ENCODE measurements at places on chromosomes 11 and 22.

GRCh38 chr11:10673501-10674062 is 20.0 kb downstream of the IRAG1 start:
- DNase-seq, result no peak

DNA sequence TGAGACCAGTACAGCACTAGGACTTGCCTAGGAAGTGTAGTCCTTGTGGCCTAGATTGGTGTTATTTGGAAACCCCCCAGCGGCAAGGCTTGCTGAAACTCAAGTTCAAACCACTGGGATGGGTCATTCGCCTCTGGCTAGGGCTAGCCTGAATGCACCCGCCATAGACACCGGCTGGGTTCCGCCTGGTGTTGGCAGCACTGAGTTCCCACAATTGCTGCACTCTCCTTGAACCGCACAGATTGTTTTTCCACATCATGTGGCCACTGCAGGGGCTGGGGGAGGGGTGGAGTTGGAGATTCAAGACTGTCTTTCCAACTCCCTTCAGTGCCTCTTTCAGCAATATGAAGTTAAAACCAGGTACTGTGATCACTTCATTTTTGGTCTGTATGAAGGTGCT is 43.1 kb downstream of the CCDC73 start:
- no peak for DNase-seq

- DNase-seq, result no peak
These were observed 25.1 kb downstream of the RNF185 start for GRCh38 chr22:31185056-31185455.

DNA sequence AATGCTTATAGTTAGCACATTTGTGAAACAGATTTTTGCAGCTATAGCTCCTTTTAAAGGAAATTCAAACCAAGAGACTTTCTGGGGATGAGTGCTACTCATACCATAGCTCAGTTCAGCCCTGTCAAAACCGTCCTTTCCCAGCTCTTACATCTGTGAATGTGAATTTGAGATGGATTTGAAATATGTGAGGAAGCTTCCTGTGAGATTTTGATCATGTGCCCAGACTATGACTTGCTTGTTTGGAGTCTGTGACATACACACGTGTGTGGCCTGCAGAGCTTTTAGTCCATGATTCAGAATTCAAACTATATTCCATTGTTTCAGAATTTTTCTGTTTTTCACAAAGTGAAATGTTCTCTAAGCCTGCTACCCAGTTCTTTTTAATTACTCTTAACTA is 4.4 kb upstream of the MMP1 start:
- DNase-seq, result no peak

DNA sequence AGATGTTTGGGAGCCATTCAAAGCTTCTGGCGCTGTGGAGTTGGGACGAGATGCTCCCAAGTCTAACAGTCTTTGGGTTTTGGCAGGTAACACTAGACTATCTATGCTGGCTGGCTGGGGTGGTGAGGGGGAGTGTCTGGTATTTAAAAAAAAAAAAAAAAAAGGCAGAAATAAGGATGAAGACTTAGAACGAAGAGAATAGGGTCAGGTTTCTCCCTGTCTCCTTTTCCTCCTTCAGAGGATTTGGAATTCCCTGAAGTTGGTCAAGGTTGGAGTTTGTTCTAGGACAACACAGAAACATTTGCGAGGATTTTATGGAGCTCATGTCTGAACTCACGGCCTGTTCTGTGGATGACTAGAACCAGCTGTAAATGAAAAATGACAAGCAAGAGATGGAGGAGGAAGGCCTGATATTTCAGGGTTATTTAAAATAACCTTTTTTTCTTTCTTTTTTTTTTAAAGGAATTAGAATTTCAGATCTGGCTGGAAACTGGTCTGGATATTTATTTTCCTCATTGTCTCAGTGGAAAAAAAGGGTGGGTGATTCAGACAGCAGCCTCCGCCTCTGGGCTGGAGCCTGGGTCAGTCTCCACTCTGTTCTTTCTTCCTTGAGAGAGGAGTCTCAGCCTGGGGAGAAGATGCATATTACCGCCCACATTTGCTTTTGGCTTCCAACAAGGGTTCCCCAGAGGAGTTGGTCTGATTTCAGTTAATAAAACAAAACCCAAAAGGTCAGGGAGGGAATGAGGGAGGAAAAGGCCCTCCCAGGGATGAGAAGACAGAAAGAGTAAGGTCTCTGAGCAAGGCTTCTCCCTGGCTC is 80.1 kb downstream of the USP35 start:
- no peak for DNase-seq

GRCh38 chr11:44556735-44557409 is 8.6 kb upstream of the CD82 start:
- no peak for DNase-seq

GRCh38 chr11:62127941-62128770 is 4.3 kb downstream of the INCENP start:
- DNase-seq, result no peak

GRCh38 chr11:26078231-26078821 is 253.6 kb upstream of the ANO3 start:
- DNase-seq, result no peak

- no peak for DNase-seq
These were observed 428.2 kb downstream of the BUD13 start for GRCh38 chr11:116344601-116345000.

DNA sequence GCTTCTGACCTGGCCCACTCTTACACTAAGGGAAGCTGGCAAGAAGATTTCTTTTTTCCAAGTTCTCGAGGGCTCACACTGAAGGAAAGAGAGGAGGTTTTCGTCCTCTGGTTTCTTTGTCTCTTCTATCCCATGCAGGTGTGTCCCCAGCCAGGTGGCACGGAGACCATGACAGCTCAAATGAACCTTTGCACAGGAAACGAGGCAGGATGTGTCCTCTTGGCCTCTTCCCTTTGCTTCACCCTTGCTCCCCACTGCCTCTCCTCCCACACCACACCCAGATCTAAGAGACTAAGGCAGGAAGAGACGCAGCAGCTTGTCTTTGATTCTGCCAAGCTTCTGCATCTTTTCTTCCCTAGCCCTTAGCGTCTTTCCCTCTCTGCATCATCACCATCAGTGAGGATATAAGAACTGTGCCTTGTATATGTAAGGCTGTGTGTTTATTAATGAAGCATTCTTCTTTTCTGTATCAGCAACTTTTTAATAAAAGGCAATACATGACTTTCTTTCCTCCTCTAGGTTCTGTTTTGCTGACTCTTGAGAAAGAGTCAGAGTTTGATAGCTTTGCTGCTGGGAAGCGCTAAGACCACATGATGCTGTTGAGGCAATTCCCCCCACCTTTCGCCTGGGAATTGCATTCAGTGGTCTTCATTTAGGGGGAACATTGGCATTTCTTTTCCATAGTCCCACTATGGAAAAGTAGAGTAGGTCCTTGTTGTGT is 56.0 kb upstream of the PARVA start:
- DNase-seq, result no peak

- no peak for DNase-seq
These were observed 70.5 kb downstream of the MPPED1 start for GRCh38 chr22:43482318-43482625.

GRCh38 chr11:34243600-34244464 is 114.0 kb downstream of the ABTB2 start:
- no peak for DNase-seq

- no peak for DNase-seq
These were observed 480 bp downstream of the TRIM34 start for GRCh38 chr11:5625281-5625680.

DNA sequence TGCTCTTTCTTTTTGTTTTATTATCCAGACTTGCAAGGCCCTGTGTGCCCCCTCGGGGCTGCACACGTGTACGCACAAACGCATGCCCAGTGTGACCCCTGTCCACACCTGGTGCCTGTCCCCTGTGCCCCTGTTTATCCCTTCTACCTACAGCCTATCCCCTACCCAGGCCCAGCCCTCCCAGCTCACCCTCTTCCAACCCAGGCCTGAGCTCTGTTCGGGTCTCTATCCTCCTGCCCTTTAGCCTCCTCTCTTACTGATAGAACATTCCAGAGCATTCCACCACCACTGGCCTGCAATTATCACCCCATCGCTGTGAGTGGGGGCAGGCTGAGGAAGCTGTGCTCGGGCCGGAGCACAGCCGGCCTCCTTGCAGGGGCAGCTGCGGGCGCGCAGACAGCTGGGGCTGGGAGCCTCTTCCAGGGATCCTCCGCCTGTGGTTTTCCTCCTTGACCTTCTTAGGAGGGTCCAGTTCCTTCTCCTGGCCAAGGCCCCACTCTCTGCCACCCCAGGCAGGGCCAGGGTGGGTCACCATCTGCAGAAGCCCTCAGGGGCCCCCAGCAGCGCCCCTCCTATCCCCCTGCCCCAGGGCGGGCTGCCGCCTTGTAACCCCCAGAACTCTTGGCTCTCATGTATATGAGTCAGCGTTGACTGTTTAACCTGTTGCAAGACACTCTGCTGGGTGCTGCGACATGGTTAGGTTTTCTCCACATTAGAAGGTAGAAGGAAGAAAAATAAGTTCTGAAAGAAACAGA is 41.8 kb upstream of the KCNQ1OT1 start:
- no peak for DNase-seq

DNA sequence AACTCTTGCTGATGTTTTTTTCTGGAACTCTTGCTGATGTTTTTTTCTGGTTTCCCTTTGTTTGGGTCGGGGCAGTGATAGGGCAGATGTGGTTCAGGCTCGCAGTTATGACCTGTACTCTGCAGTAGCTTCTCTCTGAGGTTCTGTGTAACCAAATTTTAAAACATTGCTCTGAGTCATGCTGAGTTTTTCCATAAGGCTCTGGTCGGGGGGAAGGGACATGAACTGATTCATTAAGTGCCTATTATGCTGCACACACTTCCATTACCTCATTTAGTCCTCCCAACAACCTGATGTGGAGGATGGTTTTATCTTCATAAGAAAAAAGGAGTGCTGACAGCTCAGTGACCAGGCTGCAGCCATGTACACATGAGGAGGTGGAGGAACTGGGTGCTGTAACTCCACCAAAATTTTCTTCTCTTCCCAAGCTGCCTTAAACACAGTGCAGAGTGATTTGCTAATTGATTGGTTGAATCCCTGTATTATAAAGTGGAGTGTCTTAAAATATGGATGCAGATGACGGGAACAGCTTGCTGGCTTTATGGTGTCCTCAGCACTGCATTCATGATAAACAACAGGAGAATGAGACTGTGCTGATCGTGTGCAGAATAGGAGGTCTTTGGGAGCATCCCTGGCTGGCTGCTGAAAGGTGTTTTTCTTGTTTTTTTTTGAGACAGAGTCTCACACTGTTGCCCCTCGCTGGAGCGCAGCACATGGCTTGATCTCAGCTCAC is 19.1 kb downstream of the TNRC6B start:
- DNase-seq, result no peak

DNA sequence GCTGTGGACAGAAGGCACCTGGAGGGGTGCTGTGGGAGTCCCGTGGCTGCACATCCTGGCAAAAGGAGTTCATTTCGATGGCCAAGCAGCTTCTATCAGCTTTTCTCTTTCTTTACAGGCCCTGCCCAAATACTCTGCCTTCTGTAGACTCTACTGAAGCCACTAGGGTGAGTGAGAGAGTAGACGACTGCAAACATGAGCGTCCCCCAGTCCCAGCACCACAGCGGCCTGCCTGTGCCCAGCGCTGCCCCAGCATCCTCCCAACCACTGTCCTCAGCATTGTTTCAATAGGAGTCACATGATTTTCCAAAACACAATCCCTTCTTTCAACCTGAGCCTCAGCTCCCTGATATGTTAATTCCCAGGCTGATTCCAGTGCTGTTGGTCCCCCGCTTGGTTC is 110.0 kb downstream of the KIRREL3 start:
- DNase-seq, result no peak

DNA sequence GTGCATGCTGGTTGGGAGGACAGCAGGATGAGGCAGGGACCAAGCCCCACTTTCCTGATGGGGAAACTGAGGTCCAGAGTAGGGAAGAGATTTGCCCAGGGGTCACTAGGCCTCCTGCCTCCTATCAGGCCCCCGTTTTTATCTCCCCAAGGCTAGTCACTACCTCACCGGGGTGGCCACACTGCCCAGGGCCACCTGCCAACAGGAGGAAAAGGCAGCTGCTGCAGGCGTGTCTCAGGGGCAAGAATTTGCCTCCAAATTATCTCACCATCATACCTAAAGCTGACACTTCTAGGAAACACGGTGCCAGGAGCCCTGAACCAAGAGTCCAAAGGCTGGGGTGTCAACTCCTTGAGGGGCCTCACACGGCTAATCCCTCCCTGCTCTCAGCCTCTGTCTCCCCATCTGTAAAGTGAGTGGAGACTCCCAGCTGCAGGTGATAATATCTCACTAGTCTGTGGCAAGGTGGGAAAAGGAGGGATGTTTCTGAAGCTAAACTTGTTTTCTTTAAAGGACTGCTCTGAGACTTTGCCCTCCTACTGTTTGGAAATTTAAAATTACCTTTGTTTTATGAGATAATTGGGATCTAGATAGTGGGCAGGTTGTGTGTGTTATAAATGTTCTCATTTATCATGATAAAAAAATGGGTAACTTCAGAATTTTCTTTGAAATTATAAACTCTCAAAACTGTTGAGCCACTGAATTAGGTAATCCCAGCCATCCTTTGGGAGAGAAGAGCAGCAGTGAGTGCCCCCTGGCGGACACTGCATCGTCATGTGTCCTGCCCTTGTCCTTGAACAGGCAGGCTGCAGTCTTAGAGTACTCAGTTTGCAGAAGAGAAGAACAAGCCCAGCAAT is 60.0 kb downstream of the MYO7A start:
- DNase-seq, result peak; percentile 35

GRCh38 chr11:44409558-44410236 is 99.8 kb upstream of the ALX4 start:
- no peak for DNase-seq

DNA sequence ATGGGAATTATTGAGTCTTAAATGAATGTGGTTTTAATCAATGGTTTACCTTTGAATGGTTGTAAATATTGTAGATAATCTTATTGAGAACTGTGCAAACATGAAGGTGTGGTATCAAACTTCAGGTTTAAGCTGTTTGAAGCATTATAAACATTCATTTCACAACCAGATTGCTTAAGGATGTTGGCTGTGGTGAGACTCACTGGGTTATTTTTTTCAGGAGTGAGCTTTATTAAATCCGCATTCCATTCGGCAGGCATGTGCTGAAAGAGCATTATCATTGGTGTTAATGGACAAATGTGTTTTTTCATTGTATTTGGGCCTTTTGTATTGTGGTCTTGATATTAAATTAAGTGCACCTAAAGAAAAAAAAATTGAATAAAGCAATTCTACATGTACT is 9.7 kb downstream of the MMP3 start:
- no peak for DNase-seq

GRCh38 chr11:45597097-45597496 is 68.3 kb downstream of the CHST1 start:
- no peak for DNase-seq

All from activated B cell treated with CpG ODN at 0.5 μM for 24 hours (primary cell).